NCI-H187 (cell line): ENCODE measurements at places on chromosomes 2 and 18.

DNA sequence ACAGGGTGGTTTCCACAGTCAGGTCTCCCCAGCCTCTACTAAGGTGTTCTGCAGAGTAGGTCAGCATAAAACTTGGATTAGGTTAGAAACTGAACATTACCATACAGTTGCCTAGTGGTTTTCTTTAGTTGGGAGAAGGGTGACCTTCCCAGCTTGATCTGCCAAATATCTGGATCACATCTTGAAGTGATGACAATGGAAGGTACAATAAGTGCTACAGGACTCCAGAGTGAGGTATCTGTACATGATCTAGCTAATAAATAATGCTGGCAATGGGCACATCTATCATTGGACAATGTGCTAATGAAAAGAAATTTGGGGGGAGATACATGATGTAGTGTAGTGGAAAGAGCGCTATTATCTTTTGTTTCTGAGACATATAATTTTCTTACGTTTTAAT lies 54.6 kb upstream of the ACVR1 start:
- DNase-seq = no peak

GRCh38 chr2:22944143-22944542 lies 440.8 kb upstream of the KLHL29 start:
- no peak for DNase-seq

- no peak for DNase-seq
Measured at GRCh38 chr2:148560496-148560895, 84.1 kb upstream of the EPC2 start.

DNA sequence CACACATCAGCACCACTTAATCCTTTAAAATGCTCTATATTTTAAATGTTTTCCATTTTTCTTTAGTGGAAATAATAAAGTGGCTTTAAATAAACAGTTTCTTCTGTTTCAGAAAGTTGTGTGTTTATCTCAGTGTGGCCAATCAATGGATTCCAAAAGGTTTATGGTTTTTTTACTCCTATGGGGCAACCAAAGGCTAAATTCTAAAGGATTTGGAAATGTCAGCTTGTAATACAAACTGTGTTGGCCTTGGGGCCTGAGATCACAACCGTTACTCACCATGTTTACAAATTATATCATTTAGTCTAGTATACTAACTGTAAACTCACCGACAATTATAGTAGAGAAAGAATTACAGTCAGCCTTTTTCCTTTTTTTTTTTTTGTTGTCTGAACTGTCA lies 827.2 kb downstream of the EPHA4 start:
- no peak for DNase-seq
